ENCODE measurements at places on chromosomes 2 and 18. TPM values are rescaled to one million over a fixed set of nuclear protein-coding genes. Genes with fewer than 3 reads are reported as not detected.

The LOXHD1 gene
- not detected for polyA plus RNA-seq

The SCN7A gene
- 0.10 TPM for polyA plus RNA-seq

The FHOD3 gene
- 2.7 TPM for polyA plus RNA-seq

The MC5R gene
- 0.21 TPM for polyA plus RNA-seq

The CRYBA2 gene
- not detected for polyA plus RNA-seq

The KRCC1 gene
- 12.5 TPM for polyA plus RNA-seq

The CIDEA gene
- polyA plus RNA-seq: 0.45 TPM

The C2orf72 gene
- polyA plus RNA-seq: 0.37 TPM

The ID2 gene
- 119 TPM for polyA plus RNA-seq

The LINC00305 gene
- not detected for polyA plus RNA-seq

The ZNF521 gene
- 3.1 TPM for polyA plus RNA-seq

The AAK1 gene
- polyA plus RNA-seq: 52.4 TPM

The PRR30 gene
- not detected for polyA plus RNA-seq

The RFTN2 gene
- polyA plus RNA-seq: 2.1 TPM

The TBR1 gene
- polyA plus RNA-seq: not detected

The CAPN13 gene
- 0.50 TPM for polyA plus RNA-seq

The SLC8A1 gene
- 2.5 TPM for polyA plus RNA-seq

The TWIST2 gene
- 7.0 TPM for polyA plus RNA-seq

Measured in GM23338 (cell line).